CD4-positive, alpha-beta T cell treated with Interleukin-1 beta for 1 hour (primary cell): ENCODE measurements at places on chromosomes 1 and 21.

DNA sequence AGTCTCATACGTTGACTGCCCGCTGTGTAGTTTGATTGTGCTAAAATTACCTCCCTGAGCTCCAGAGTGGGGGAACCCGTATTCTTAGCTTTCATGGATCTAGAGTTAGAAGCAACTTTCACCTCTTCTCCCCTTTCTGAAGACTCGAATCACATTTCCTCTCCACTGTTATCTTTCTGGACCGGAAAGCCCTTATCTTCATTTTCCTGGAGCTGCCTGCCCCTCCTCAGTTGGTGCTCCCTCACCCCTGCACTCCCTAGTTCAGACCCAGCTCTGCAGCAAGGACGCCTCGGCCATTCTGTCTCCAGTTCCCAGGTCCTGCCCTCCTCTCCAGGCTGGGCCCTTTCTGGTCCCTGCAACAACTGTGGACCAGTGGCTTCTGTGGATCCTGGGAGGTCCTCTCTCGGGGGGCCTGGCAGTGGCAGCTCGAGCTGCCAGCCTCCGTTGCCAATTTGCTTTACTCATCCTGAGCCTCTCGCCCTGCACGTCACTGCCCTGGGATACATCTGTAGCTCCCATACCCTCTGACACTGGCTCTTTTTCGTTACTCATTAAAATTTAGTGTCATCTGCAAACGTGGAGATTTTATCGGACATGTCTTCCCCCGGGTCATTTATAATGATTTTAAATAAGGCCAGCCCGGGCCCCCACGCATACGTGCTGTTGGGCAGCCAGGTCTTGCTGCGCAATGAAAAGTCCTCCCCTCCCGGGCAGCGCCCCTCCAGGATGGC is 141.5 kb upstream of the VAMP3 start:
- DNase-seq, result no peak

GRCh38 chr1:66446261-66447001 is 87.5 kb upstream of the SGIP1 start:
- DNase-seq, result peak; percentile 81

DNA sequence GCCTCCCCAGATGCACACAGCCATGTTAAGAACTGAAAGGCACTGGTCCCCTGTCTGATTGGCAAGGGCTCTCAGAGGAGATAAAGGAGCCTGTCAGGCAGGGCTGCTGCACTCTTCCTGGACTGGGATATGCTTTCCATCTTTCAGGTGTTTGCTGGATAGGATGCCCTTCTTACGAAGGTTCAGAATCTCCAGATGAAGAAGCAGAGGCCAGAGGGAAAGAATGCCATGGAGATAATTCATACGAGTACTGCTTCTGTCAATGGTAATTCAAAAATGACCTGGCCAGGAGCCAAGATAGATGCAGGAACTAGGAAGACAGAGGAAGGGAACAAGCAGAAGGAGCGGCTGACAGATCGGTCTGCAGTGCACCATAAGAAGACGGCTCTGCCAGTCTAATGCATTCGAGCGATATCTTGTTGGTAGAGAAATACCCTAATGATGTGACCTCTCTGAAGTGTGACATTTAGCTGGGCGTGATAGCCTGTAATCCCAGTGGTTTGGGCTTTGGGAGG is 16.6 kb upstream of the ATP2B4 start:
- no peak for DNase-seq

- DNase-seq, result no peak
Observed at GRCh38 chr1:172733815-172734214, 74.9 kb downstream of the FASLG start.

GRCh38 chr1:209657918-209658317 is 5.7 kb upstream of the LAMB3 start:
- no peak for DNase-seq

DNA sequence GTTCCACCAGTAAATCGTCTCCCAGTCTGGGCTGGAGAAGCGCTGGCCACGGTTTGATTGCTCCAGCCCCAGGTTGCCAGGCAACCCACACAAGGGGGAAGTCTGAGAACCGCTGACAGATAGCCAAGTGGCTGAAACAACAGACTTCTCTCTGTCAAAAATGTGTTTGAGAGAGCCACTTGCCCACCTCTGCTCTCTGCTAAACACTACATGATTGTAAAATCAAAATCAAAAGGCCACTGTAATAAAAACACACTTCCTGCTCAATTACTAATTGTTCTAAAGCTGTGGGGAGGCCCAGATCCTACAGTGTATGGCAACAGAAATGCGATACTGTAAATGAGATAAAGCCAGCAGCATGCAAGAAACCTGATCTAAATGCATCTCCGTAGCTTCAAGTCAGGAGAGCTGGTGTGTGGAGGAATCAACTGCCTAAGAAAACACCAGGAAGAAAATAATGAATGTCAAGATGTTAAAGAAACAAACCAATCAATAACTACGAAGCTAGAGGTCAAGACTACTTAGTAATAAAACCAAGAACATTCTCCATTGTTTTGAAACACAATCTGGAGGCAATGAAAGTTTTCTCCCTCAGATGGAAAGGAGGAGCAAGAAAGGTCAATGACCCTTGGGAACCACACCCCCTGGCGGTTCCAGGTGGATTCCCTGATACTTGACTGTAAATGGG is 121.2 kb downstream of the SLC45A1 start:
- DNase-seq, result peak; percentile 72

GRCh38 chr1:39410915-39411436 is 80.5 kb upstream of the BMP8A start:
- peak; percentile 50 for DNase-seq

DNA sequence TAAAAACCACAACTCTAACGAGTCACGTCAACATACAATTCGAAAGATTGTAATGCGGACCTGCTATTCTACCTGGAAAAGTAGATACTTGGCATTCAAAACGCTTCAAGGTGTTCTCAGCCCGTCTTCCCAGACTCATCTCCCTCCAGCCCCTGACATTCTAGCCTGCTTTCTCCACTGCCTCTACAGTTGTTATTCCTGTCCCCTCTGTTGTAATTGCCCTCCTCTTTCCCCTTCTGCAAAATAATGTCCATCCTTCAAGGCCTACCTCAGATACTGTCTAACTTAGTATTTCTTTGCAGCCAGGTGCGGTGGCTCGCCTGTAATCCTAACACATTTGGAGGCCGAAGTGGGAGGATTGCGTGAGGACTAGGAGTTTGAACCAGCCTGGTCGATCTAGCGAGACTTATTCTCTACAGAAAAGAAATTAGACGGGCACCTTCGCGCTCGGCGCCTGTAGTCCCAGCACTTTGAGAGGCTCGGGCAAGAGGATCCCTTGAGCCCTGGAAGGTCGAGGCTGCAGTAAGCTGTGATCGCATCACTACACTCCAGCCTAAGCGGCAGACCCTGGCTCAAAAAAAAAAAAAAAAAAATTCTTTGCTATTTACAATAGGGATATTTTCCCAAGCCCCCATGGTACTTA is 756 bp upstream of the RBM34 start:
- DNase-seq, result no peak

GRCh38 chr1:29786791-29787732 is 550.7 kb downstream of the PTPRU start:
- no peak for DNase-seq

DNA sequence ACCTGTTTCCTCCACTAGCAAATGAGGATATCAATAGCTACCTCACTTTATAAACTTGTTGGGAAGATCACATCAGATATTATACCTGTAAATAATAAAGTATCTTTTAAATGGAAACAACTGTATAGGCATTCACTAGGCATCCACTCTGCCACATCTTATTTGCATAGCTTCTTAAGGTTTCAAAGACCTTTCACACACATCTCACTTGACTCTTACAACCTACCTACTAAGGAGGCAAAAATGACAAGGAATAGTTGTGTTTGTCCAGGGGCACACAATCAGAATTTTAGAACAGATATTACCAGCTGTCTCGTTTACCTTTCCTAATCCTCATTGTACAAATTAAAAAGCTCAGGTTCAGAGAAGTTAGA is 51.5 kb downstream of the VANGL2 start:
- no peak for DNase-seq

DNA sequence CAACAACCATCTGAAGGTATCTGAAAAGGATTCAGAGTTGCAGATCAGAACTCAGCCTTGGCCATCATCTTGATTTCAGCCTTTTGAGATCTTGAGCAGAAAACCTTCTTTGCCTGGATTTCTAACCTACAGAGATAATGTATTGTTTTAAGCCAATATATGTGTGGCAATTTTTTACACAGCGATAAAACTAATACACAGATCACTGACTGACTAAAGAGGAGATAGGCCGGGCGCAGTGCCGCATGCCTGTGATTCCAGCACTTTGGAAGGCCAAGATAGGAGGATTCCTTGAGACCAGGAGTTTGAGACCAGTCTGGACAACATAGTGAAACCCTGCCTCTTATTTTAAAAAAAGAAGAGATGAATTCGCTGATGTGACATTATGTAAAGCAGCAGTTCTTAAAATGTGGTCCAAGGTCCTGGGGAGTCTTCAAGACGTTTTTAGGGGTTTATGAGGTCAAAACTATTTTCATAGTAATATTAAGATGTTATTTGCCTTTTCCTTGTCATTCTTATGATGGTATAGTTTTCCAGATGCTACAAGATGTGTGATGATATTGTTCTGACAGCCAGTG is 50.1 kb upstream of the CNN3 start:
- DNase-seq, result no peak

DNA sequence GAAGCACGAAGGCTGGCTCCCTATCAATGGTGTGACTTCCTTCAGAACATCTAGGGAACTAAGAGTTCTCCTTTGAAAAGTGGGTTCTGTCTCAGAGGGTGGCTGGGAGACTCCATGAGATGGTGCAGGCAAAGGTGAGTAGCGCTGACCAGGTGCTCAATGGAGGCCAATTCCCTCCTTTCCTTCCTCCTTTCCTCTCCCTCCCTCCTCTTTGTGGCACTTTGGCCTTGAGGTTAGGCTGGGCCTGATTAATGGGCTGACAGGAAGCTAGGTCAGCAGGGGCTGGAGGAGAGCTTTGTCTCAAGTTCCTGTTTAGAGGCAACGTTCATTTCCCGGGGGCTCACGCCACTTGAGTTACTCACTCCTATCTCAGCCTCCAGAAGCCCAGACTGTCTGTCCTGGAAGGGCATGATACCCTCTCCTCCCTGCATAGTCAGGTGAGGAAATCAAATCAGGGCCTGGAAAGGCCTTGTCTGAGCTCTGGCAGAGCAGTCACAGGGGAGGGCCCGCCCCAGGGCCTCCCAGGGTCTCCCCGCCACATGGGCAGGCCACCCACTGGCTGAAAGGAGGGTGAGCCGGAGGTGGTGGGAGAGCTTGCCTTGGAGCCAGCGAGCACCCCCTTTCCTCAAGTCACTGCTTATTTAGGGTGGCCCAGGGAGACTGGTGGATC is 58.4 kb upstream of the SSBP3 start:
- no peak for DNase-seq

DNA sequence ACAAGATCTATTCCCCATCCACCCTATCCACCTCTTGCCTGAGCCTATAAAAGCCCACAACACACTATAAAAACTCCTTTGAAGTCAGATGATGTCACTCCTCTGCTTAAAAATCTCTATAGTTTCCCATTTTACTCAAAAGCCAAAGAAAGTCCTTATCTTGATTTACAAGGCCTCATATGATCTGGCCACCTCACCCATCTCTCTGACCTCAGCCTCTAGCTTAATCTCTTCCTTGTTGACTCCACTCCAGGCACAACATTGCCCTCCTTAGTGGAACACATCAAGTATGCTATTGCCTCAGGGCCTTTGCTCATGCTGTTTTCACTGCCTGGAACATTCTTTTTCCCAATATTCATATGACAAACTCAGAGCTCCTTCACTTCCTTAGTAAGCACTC is 33.3 kb downstream of the ZNF281 start:
- no peak for DNase-seq

- DNase-seq, result no peak
Observed at GRCh38 chr1:23578311-23578996, 19.2 kb upstream of the ID3 start.

DNA sequence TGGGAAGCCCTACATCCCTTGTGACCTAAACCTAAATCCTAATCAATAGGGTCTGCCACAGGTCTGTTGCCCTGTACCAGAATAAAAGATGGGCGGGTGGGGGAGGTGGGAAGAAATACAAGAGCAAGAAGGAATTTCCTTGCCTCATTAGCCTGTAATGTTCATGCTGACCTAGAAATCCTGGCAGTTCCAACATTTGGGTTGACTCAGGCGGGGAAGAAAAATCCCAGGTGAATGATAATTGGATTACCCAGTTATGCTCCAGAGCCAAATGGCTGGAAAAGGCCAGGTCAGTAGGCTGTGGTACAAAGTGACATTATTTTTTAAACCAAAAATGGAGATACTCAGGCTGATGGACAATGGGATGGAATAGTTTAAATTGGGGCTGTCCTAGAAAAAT is 27.3 kb upstream of the A3GALT2 start:
- no peak for DNase-seq

- DNase-seq, result no peak
Observed at GRCh38 chr1:81867235-81867634, 66.5 kb downstream of the ADGRL2 start.
